ENCODE measurements at places on chromosomes 4 and X. TPM values are rescaled to one million over a fixed set of nuclear protein-coding genes. Genes with fewer than 3 reads are reported as not detected.

GRCh38 chr4:39166177-39166576, 16.2 kb upstream of the WDR19 start:
- no peak for DNase-seq

DNA sequence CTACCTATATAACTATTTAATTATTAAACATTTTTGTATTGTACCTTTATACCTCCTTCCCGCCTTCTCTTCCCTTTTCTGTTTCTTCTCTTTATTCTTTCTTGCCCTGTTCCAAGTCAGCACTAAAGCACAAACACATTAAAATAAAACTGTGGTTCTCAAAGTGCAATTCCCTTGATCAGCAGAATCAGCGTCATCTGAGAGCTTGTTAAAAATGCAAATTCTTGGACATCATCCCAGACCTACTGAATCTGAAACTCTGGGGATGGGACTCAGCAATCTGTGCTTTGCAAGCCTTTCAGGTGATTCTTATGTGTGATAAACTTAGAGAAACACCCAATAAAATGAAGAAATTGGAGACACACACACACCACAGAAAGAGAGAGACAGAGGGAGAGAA, 178.4 kb upstream of the BMP3 start:
- no peak for DNase-seq

GRCh38 chr4:141513866-141514265, 122.5 kb upstream of the IL15 start:
- no peak for DNase-seq

IL2 gene
- polyA plus RNA-seq: not detected

UGT2A1 gene
- 21.3 TPM for polyA plus RNA-seq

Measured in renal cortex interstitium (tissue), 15 donors.